Caki2 (cell line): ENCODE measurements at places on chromosomes 4 and X. TPM values are rescaled to one million over a fixed set of nuclear protein-coding genes. Genes with fewer than 3 reads are reported as not detected.

SPANXN3 gene
- total RNA-seq, result not detected in 2 replicates

FAM90A26 gene
- total RNA-seq, result not detected in 2 replicates

DNA sequence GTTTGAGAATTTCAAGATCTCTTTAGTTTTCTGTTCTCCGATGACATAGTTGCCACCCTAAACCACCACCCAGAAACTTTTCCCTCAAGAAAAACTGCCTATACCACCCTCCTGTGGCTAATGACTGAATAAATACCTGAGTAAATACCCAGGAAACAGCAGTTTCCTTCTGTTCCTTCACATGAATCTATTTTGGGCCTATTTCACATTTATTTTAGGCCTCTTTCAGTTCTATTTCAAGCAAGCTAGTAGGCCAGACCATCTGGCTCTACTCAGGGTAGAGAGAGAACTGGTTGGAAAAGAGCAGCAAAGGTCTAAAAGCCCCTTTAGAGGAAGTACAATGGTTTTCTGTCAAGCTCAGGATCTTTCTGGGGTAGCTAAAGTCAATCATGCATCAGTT lies 23.4 kb downstream of the ARHGEF9 start:
- no peak for DNase-seq

TREX2 gene
- total RNA-seq, result 0.78 TPM in 1 of 2 replicates, not detected in the other

DNA sequence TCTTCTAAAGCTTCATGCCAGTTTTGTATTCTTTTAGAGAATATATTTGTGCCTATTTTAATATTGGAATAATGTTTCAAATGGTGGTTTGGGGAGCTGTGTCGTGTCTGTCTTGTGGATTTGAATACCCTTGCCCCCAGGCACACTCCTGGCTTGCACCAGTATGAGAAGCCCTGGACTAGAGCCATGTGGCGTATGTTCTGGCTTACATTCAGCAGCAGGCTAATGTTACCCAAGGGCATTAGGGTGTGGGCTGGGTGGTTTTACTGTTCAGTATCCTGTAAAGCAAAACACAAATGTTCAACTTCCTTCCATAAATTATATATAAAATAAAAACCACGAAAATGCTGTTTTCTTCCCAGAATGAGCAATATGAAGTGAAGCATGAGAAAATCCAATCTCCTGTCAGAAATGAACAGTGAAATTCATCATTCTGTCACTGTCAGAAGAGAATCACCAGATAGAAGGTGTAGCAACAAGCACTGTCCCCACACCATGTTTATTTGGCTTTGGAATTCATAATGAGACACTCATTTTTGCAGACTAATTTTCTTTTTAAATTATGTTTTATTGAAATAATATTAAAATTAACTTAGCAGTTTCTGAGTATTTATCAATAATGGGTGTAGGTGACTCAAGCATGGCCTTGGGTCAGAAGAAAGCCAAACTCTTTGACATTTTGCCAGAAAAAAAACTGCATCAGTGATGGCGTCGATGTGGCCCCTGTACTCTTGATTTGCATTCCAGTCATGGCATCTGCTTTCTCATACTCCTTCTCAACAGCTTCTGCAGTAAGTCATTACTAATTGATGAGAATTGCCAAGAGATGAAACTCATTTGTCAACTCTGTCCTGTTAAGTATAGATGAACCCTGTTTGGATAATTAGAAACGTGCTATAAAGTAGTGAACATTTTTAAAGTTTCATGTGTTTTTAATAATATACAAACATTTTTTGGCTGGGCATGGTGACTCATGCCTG lies 43.8 kb downstream of the WWC2 start:
- peak; percentile 43 for DNase-seq

GRCh38 chr4:114922592-114922933 lies 190.9 kb downstream of the NDST4 start:
- DNase-seq, result no peak

DNA sequence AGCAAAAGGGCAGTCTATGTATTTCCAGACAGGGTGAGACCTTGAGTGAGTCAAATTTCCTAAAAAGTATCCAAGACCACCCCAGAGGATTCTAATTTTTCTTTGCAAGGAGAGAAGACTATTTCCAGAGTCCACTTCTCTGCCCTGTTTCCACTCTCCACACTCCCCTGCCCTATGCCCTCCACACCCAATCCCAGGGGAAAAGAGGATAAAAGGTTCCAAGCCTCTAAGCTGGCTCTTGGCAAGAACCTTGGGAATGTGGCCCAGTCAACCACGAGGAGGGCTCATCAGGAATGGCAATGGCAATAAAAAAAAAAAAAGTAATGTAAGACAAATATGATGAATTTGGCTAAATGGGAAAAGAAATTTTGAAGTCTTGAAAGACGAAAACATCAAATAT lies 65.9 kb downstream of the SRPX start:
- DNase-seq, result no peak

GRCh38 chr4:7962609-7963508 lies 23.2 kb upstream of the AFAP1 start:
- DNase-seq, result no peak

DNA sequence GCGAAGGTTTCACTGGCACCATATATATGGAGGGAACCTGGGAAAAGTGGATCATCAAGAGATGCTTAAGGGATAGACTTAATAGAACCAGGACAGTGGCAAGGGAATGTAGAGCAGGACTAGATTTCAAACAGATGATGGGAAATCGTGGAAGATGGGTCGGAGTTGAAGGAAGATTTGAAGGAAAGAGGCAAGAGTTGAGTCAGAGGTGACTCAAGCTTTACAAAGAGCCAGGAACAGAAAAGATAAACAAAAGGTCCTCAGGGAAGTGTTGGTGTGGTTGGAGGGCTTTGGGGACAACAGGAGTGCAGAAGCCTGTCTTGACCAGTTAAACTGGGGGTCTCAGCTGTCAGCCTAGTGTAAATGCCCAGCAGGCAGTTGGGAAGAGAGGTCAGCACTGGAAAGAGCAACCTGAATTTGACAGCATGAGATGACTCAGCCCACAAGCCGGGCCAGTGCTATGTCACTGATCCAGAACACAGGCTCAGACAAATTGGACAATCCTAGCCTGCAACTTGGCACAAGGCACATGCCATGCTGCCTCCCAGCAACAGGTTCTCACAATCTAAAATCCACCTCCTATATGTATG lies 230.5 kb downstream of the IDS start:
- DNase-seq, result peak; percentile 23

DNA sequence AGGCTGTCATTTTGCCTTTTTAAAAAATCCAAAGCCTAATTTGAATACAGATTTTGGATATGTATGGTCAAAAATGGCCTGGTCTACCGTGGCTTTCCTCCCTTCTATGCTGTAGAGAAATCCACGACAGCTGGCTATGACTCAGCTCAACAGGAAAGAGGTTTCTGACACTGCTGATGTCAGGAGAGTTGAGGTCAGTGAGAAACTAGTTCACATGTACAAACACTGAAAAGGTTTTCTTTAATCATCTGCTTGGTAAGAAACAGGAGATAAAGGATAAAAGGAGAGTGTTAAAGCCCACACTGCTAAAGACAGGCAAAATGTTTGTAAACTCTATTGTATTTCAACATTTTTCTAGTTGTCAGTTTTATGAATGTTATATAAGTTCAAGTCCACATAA lies 113.9 kb downstream of the NYX start:
- peak; percentile 48 for DNase-seq

AKAP4 gene
- total RNA-seq, result not detected in 2 replicates

GRCh38 chrX:57900975-57901374 lies 9.3 kb downstream of the ZXDA start:
- no peak for DNase-seq

GRCh38 chr4:147408189-147408588 lies 72.7 kb upstream of the EDNRA start:
- no peak for DNase-seq

- peak; percentile 98 for DNase-seq
These were observed at the start of gene HERC5 for GRCh38 chr4:88456670-88457306. Gene HERC5 (plus strand): TSS chr4:88457119. CDS start chr4:88457270, 151 bp downstream.

- no peak for DNase-seq
These were observed 613 bp downstream of the GLRB start for GRCh38 chr4:157076578-157076947.

DNA sequence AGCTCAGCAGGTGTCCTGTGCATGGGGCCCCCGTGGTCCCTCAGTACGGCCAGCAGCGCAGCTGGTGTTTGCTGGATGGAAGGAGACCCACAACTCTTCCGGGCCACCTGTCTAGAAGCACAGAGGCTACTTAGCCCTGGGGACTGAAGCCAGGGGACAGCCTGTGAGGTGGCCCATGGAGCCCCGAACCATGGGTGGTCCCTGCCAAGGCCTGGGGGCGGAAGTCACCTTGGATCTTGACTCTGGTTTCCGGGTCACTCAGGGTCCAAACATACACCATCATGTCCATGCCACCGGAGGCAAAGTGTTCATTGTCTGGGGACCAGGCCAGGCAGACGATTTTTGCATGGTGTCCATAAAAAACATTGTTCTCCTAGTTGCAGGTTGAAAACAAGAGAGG lies 39.5 kb downstream of the WDR1 start:
- DNase-seq, result no peak

DNA sequence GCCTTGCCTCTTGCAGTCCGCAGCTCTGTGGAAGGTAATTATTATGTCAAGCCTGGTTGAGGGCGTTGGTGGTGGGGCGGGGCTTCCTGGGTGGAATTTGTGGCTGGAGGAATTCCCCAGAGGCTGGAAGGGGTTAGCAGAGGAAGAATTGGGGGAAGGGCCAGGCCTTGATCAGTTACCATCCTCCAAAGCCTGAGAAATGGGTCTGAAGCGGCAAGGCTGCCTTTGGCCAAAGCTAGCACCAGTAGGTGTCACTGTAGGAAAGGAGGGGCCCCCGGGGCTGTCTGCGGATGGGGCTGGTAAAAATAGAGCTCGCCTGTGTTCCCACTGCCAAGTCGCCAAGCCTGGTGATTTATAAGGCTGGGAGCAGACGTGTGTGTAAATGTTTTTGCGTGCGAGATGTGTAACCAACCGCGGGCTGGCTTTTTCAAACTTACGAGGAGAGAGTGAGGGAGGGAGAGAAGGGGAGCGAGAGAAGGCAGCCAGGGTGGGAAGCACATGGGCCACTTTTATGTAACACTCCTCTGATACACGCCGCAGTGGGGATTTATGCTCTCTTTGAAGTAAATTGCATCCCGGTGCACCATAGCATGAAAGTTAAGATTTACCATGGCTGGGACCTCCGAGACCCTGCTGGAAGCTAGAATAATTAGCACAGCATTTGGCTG lies 367.0 kb downstream of the BCOR start:
- DNase-seq, result peak; percentile 77

- DNase-seq, result no peak
These were observed 267.8 kb downstream of the DTHD1 start for GRCh38 chr4:36549252-36549651.

- no peak for DNase-seq
These were observed 404 bp downstream of the PPP2R3B start for GRCh38 chrX:386239-386767.

DNA sequence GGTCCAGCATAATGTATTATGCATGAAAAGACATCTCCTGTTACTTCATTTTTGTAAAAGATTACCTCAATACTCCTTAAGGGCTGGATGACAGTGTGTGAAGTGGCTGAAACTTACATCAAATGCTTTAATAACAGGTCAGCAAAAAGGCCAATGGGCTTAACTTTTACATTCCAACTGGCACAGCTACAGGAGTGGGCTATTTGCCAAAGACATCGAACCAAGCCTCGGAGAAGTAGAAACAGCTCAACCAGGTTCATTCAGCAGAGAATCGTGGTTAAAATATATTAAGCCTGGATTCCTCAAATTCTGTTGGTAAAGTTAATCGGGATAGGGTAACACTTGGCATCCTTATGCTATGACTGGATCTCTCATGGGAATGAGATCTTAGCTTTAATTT lies 639.7 kb downstream of the TRIML1 start:
- DNase-seq, result peak; percentile 37

CT45A1 gene
- not detected in 2 replicates for total RNA-seq

- DNase-seq, result peak; percentile 40
These were observed 32.8 kb downstream of the ELOVL6 start for GRCh38 chr4:110165382-110166286.

- DNase-seq, result no peak
These were observed 26.9 kb upstream of the BMP3 start for GRCh38 chr4:81003597-81004111.

DNA sequence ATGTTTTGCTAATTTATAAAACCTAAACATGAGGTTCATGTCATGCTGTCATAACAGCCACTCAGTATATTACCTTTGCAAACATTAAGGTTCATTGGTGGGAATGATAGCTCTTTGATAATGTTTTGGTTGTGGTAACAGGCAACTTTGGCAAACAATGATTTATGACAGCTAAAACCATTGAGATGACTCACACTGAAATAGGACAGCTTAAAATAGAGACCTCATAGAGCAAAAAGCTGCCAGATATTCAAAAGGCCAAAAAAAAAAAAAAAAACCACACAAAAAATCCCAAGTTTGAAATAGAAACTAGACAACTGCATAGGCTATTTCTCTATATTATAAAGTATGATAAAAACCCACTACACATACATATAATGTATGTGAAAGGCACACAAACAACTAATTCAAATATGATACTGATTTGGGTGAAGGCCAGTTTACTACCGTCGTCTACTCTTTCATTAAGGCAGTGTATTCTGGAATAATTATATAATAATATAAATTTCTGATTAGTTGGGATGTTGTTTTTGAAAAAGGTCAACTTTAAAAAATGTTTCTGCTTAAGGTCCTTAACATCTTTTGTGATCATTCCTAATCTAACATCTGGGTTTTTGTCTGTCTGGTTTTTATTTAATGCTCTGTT lies 646.0 kb upstream of the PITX2 start:
- no peak for DNase-seq

DNA sequence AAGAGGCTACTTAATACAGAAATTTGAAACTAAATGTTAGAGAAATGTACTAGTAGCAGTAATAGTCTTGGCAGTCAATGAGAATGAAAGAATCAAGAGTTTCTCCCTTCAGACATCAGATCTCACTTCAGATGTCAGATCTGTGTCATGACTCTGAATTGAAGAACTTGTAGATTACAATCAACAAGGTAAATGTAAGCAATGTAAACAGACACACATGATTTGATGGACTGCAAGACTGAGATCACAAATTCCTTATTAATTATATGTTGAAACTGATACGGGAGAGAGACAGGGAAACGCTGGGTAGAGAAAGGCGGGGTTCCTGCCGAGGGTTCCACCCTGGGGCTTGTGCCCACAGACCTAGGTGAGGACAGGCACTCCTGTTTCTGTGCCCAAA lies 65.5 kb upstream of the HHIP start:
- DNase-seq, result no peak

ASB9 gene
- total RNA-seq, result 29.8 and 44.6 TPM in 2 replicates

DNA sequence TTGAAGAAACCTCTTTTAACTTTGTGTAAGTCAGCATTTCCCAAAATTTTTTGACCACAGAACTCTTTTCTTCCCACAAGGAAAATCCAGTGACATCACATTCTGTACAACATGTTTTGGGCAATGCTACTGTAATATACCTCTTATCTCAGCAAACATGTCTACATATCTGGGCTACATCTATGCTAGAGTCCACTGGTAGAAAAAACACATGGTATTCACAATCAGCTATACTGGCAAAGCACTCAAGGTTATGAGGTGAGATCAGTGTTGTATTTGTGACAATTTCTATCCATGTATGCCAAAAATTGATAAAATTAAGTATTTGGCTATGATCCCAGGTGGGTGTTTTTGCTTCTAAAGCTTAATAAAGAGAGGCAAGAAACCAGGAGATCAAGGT lies 98.0 kb downstream of the ATP11C start:
- no peak for DNase-seq
